ENCODE measurements at places on chromosomes 13 and 19.

DNA sequence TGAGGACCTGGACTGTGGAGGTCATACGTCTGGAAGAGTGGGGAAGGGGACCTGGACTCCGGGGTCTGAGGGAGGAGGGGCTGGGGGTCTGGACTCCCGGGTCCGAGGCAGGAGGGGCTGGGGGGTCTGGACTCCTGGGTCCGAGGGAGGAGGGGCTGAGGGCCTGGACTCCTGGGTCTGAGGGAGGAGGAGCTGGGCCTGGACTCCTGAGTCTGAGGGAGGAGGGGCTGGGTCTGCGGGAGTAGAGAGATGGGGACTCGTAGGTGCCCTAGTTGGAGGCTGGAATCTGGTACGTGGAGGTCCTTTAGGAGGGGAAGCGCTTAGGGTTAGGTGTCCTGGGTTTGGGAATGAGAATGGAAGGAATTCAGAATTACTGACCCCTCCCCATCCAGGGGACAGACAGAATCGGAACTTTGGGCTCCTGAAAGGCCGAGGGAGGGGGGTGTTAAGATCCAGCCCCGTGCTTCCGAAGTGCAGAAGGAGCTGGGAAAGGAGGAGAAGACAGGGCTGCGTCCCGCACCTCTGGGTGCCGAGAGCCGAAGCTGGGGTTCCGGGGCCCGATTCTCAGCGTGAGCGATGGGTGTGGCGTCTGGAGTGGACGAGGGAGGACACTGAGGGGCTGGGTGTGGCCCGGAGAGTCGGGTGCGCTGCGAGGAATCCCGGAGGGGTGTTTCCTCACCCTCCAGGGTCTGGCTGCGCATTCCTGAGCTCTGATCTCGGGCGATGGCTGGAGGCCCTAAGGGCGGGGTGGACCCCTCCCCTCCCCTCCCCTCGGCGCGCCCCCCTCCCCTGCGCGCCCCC is 608 bp downstream of the MYADM start:
- no peak for DNase-seq

GRCh38 chr19:3572855-3573161 is at the start of gene HMG20B:
Gene HMG20B (plus strand): TSS chr19:3572944. CDS start chr19:3573310, 366 bp downstream.
- no peak for DNase-seq

DNA sequence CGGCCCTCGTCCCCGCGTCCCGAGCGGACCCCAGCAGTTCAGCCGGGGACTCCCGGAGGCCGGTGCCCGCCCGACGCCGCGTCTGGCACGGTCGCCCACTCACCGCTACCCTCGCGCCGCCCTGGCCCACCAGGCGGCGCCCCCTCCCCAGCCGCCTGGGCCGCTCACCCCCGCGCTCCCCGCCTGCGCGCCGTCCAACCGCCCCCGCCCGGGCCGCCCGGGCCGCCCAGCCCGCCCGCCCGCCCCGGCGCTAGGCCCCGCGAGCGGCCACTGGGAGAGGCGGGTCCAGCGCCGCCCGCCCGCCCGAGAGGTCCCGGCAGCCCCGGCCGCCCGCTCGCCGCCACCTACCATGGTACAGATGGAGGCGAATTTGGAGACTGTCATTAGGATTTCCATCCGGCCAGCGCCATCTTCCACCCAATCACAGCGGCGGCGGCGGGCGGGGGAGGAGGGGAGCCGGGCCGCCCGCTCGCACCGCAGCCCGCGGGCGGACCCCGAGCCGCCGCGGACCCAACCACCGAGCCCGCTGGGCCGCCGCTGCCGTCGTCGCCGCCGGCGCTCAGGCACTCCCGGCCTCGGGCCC is at the start of gene USP12:
TSS of gene USP12 (minus strand) at position 568 of the 583 bp plus-strand sequence. CDS start at position 396, 172 bp downstream.
- peak; percentile 46 for DNase-seq

GRCh38 chr13:74206061-74206561 is 71.9 kb upstream of the KLF12 start:
- DNase-seq = no peak

GRCh38 chr19:43564800-43565199 is 10.5 kb downstream of the XRCC1 start:
- no peak for DNase-seq

- DNase-seq = no peak
Measured at GRCh38 chr19:51571599-51571998, 516 bp downstream of the ZNF175 start.

GRCh38 chr19:19460258-19460731 is 54.8 kb downstream of the GATAD2A start:
- no peak for DNase-seq

GRCh38 chr13:83121896-83122295 is 760.4 kb downstream of the SLITRK1 start:
- DNase-seq = no peak

- no peak for DNase-seq
Measured at GRCh38 chr19:6767081-6767356, 216 bp downstream of the SH2D3A start.

GRCh38 chr13:27362064-27362751 is 62.2 kb upstream of the GTF3A start:
- peak; percentile 86 for DNase-seq

DNA sequence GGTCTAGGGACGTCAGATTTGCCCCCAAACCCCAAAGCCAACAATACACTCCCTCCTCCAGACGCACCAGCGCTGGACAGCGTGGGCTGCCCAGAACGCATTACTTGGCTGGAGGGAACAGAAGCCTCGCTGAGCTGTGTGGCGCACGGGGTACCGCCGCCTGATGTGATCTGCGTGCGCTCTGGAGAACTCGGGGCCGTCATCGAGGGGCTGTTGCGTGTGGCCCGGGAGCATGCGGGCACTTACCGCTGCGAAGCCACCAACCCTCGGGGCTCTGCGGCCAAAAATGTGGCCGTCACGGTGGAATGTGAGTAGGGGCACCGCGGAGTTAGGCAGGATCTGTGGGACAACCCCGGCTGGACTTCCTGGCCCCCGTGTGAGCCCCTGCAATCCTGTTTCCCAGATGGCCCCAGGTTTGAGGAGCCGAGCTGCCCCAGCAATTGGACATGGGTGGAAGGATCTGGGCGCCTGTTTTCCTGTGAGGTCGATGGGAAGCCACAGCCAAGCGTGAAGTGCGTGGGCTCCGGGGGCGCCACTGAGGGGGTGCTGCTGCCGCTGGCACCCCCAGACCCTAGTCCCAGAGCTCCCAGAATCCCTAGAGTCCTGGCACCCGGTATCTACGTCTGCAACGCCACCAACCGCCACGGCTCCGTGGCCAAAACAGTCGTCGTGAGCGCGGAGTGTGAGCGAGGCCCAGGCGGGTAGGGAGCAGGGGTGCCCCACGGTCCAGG is 4.0 kb downstream of the ICAM5 start:
- DNase-seq = no peak

GRCh38 chr19:10611907-10612306 is 13.4 kb upstream of the SLC44A2 start:
- DNase-seq = no peak

GRCh38 chr13:42272115-42272803 is at the start of gene AKAP11:
Gene AKAP11 (plus strand): TSS chr13:42272152. CDS start chr13:42286349, 14,197 bp downstream.
- peak; percentile 25 for DNase-seq

DNA sequence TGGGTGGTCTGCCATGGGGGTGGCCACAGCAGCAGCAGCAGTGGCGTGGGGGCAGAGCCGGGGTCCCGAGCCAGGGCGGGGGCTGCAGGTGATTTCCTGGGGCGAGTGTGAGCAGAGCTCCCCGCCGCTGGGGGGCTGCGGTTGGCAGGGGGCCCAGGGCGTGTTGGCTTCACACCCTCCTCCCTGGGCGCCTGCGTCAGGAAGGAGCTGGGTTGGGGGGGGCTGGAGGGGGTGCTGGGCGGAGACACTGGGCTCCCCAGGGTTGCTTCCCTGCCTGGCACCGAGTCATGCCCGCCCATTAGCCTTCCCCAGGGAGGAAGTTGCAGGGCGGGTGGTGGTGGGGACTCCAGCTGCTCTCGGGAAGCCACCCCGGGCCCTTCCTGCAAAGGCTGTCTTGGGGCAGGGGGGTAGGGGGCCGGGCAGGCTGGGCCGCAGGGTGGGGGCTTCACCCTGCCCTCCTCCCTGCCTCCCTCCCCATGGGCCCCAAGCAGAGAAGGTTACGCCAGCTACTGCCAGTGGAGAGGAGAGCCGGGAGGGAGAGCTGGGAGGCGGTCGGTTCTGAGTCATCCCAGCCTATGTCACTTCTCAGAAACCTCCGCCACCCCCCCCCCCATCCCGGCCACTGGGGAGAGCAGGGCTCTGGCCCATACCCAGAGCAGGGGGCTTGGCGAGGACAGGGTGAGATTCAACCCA is 4.6 kb downstream of the MIDN start:
- DNase-seq = no peak

- DNase-seq = no peak
Measured at GRCh38 chr13:94352057-94352456, 127.4 kb downstream of the DCT start.

DNA sequence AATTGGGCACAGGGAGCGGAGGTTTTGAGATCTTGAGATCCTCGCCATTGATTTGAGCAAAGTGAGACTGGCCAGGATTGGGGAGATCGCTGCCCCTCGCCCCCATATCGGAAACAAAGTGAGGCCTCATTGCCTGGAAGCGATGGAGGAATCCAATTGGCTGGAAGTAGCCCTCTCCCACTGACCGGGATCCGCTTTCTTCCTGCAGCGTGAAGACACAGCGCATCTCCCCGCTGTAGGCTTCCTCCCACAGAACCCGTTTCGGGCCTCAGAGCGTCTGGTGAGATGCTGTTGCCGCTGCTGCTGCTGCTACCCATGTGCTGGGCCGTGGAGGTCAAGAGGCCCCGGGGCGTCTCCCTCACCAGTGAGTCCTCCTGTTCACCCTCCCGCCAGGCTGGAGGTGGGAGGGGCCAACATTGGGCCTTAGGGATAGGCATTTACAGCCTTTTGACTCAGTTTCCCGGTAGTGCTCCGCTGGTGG is 438 bp downstream of the PRKCSH start:
- no peak for DNase-seq

- DNase-seq = no peak
Measured at GRCh38 chr13:110343241-110343865, 36.3 kb downstream of the COL4A2 start.

DNA sequence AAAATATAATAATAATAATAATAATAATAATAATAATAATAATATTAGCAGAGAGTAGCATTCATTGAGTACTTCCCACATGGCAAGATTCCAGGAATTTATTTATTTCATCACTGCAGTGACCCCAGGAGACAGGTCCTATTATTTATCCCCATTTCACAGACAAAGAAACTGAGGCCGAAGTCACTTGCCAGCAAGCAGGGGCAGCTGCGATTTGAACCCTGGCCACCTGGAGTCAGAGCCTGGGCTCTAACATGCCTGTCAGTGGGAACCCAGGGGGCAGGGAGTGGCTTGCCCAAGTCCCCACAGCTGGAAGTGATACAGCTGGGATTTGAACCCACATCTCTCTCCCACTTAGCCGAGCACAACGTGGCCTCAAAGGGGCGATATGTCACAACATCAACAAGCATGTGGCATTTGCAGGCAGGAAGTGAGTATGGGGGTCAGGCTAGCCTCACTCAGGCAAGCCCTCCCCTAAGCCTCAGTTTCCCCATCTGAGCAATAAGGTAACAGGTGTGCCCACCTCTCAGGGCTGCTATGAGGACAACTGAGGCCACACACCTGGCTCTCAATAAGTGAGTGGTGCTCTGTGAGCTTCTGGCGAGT is 2.9 kb downstream of the SHFL start:
- DNase-seq = no peak

DNA sequence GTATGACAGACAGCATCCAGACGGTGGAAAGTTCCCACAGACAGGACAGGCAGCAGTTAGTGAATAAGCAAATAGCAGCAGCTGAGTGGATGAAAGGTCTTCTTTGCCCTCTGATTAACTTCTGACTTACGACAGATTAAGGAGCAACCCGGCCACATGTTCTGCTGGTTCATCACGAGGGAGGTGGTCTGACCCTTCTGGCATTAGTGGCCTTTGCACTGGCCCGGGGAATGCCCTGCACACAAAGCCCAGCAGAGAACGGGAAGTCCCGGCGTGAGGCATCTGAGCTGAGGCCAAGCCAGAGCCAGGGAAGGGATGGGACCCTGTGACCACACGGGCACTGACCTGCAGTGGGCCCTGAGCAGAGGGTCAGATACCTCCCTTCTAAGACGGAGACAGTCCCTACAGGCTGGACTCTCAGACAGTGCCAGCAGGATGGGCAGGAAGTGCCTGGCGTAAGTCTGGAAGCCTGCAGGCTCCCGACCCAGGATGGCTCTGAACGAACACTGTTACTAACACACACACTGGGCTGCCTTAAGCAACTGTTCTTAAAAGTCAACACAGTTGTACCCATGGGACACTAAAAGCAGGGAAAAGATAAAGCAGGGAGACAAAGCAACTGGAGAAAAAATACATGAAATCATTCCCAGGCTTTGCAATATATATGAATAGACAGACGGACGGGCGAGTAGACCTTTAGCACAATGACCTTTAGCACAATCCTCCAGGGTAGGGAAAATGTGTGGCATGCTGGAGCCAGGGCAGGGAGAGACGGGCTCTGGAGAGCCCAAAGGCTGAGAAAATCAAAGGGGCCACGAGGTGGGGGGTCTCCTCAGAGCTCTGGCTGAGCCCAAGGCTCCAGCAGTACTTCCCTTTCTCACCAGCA is 6.3 kb downstream of the C19orf12 start:
- no peak for DNase-seq

DNA sequence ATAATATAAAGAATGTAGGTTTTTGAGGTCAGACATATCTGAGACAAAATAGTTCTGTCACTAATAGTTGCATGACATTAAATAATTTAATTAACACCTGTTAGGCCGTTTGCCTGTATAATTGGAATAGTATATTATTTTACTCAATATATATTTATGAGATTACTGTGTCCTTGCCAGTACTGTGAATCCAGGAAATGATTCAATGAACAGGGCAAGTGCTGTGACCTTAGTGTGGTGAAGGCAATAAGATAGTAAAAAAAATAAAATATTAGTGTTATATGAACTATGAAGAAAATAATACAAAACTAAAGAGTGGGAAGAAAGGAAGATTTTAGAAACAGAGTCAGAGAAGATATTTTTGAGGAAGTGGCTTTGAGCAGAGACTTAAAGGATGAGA is 403.7 kb downstream of the PCDH9 start:
- no peak for DNase-seq

- DNase-seq = no peak
Measured at GRCh38 chr19:33685541-33685940, 63.8 kb downstream of the CHST8 start.

- DNase-seq = no peak
Measured at GRCh38 chr13:28013482-28013881, 25.0 kb upstream of the URAD start.

GRCh38 chr13:23666582-23666981 is 96.4 kb downstream of the TNFRSF19 start:
- DNase-seq = no peak

GRCh38 chr19:16366056-16366432 is 41.4 kb downstream of the KLF2 start:
- no peak for DNase-seq

GRCh38 chr13:101059793-101060192 is 356.5 kb downstream of the NALCN start:
- no peak for DNase-seq

- no peak for DNase-seq
Measured at GRCh38 chr19:7251494-7251893, 42.7 kb downstream of the INSR start.

Measured in HEK293T (cell line).